Endothelial cell of umbilical vein (primary cell): ENCODE measurements at places on chromosomes 11 and 22.

DNA sequence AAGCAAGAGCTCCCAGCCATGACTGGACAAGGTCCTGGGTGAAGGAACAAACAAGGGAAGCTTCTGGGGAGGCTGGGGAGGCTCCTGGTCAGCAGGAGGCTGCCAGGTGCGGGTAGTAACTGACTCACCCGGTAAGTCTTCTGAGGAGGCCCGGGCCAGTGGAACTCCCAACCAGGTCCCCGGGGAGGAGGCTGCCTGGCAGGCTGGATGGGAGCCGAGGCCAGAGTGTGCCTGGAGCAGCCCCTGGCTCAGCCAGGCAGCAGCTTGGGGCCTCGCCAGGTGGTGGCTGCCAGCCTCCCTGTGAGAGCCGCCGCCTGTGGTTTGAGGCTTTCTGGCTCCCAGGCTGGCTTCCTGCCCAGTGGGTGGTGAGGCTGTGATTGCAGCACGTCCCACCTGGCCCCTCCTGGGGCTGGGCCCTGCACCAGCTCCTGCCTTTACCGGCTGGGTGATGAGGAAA is 46.2 kb downstream of the IGF2 start:
- no peak for DNase-seq

DNA sequence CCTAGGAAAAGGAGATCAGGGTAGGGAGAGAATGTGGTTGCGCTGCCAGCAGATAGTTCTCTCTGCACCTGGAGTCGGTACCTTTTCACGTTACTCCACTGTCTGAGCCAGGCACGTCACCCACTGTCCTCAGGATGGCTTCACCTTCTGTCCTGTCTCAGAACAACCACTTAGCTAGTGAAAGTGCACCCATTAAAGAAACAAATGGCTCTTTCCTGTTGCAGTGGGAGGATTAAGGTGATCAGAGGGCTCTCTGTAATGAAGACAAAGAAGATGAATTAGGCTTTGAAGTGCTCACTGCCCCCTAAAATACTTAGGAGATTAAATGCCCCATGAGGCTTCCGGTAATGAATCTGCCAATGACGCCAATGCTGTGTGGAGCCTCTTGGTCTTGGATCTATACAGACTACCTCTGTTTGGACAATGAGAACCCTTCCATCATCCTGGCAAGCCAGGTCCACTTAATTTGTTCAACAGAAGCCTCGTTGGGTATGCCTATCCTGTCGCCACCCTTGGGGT is 113.7 kb downstream of the INSC start:
- DNase-seq = no peak

DNA sequence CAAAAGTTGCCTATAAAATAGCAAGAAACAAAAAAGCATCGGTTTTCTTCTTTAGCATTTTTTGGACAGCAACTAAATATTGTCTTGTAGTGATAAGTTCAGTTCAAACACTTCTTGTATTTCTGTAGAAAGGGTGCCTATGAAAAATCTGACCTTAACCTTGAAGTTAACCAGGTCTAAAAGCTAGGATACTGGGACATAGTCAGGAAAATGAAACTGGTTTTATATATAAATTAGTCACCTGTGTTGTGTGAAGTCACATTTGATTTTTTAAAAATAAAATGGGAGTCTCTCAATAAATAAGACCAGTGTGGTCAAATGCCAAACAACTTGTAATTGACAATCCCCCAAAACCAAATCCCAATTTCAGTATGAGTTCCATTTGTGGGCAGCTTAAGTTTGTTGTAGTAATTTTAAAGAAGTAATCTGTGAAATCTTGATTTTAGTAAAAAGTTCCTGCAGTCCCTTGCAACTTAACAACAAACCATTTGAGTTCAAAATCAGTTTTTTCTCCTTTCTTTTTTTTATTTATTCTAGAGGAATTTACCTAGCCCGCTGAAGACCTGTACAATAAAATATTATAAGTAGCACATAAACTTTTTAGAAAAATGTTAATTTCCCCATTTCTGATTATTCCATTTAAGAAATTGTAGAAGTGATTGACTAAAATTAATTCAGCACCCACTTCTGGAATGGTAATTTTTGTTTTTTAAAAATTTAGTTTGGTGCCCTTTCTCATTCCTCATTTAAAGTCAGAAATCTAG is 84.5 kb upstream of the PPARA start:
- no peak for DNase-seq

GRCh38 chr11:20617346-20618005 is 18.1 kb downstream of the SLC6A5 start:
- DNase-seq = no peak

- no peak for DNase-seq
Observed at GRCh38 chr11:92728628-92729027, 240.8 kb upstream of the MTNR1B start.

DNA sequence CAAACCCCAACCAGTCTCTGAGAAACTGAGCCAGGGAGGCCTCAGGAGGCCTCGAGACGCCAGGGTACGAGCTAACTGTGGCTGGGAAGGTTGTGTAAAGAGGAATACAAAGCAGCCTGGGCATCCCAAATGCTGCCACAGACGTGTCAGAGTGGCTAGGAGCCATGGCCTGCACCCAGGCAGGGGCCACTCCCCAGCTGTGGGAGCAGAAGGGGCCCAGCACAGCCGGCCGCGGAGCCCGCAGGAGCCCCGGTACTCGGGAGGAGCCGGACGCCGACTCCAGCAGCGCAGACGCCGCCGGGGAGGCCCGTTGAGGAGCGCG is 349.8 kb upstream of the B3GAT1 start:
- DNase-seq = no peak

- DNase-seq = peak; percentile 26
Observed at GRCh38 chr11:25890626-25891260, 441.2 kb upstream of the ANO3 start.

DNA sequence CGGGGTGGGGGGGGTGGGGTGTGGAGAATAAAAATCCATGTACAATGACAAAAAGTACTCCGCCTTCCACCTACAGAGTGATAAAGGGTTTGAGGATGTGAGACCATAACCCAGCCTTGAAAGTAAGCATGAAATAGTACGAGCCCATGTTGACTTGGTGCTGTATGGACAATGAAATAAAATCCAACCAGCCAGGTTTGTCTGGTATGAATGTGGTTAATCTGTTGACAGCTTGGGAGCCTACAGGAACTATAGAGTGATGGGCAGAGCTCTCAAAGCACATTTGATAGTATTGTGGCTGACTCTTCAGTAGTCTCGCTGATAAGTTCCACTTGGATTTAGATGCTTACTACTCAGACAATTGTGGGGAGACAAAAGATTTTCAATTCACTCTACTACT is 48.8 kb upstream of the CD44 start:
- DNase-seq = no peak

- DNase-seq = peak; percentile 70
Observed at GRCh38 chr11:72812967-72813739, 1.1 kb upstream of the ATG16L2 start.

- no peak for DNase-seq
Observed at GRCh38 chr11:6483015-6483414, 1.7 kb downstream of the TIMM10B start.

DNA sequence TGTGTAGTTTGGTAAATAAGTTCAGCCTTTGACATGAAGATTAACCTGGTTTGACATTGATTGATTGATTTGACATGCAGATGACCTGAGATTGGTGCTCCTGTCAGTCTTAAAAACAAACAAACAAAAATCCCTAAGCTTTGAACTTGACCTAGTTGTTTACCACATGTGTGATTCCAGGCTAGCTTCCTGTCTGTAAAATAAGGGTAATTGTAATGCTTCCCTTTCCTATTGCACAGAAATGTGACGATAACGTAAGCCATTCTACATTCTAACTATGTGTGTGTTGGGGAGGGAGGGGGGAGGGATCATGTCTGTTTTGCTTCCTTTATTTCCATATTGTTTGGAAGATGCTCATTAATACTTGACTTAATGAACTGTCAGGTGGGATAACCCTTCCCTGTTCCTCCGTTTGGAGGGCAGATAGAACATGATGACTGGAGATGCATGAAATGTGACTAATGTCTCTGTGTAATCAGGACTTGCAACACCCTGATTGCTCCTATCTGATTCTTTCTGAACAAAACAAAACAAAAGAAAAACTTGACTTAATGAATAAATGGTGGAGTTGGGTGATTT is 106.1 kb upstream of the CLMP start:
- peak; percentile 63 for DNase-seq

DNA sequence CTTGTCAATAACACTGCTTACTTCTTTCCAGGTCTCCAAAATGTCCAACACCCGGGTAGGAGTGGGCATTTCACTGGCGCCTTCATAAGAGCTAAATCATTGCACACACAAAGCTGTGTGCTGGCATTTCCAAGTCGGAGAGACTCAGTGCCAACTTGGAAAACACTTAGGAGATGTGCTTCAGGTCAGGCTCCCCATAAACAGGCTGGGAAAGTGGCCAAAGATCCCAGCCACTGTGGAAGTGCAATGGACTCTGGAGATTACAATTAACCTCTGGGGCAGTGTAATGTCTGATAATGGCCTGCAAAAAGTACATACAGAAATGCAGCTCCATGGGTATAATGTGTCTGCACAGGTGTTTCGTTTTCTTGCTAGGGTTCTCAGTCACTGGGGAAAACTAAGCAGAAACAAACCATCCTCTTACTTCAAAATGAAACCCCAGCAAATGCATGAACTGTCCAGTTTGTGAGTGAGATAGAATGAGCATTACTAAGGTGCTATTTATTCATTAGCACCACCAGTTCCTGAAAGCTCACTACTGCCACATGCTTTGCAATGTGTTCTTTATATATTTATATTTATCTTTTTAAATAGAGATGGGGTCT is 79.0 kb downstream of the ABTB2 start:
- no peak for DNase-seq

DNA sequence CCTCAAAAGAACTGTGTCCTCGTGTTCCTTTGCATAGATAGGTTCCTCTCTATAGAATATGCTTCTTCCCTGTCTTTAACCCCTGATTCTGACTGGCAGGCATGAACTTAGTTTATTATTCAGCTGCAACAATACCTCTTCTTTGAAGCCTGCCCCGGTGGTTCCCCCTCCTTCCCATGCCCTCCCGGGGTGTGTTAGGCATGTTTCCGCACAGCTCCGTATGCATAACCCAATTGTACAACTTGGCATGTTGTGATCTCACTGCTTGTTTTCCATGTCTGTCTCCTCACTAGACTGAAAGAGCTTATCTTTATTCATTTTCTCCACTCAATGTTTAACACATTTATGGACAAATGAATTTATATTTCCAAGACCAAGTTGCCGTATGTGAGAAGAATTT is 72.6 kb downstream of the DEPDC5 start:
- DNase-seq = no peak

DNA sequence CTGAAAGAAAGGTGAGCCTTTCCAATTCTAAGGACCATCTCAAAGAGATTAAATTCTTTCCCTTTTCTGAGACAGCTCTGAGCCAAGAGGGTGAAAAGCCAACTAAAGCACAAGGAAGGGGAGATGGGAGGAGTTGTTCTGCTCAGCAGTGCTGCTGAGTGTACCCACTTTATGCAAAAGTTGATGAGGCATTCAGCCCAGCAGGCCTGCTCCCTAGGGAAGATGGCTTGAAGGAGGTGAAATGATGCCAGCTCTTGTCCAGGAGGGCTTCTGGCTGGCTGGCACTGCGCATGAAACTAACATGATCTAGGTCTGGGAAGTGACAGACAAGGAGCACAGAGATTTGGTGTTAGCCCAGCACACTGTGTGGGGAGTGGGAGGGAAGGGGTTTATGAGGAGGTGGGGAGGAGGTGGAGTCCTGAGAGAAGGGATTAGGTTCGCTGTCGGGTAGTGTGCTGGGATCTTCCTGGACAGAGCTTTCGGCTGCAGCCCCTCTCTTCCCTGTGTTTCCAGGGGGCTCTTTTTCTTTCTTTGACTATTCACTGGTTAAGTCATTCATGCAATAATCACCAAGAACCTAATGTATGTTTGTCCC is 225.5 kb upstream of the NARS2 start:
- no peak for DNase-seq

- no peak for DNase-seq
Observed at GRCh38 chr22:31800065-31800464, 46.2 kb downstream of the DEPDC5 start.

GRCh38 chr11:44858796-44859527 is 91.7 kb downstream of the TP53I11 start:
- DNase-seq = no peak

DNA sequence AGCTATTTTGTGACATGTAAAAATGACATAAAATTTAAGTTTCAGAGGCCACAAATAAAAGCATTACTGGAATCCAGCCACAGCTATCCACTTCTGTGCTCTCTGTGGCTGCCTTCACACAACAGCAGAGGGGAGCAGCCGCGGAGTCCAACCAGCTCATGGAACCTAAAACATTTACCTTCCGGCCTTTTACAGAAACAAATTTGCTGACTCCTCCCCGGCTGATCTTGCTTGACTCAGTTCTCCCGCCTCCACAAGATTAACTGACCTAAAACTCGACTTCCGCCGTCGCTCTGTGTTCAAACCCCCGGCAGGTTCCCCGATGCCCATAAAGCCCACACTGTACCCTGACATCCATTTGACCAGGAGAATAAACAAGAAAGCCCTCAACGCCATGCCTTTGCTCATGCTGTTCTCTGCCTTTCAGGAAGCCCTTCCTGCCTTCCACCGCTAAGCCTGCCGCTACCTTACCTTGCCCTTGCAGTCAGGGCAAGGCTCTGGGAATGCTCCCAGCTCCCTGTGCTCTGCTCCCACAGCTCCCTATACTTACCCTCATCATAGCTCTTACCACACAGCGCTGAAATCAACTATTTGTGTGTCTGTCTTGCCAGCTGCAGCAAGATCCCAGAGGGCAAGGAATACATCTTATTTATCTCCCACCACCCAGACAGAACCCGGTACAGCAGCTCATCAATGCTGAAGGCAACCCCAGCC is 35.4 kb downstream of the MICAL3 start:
- DNase-seq = no peak

DNA sequence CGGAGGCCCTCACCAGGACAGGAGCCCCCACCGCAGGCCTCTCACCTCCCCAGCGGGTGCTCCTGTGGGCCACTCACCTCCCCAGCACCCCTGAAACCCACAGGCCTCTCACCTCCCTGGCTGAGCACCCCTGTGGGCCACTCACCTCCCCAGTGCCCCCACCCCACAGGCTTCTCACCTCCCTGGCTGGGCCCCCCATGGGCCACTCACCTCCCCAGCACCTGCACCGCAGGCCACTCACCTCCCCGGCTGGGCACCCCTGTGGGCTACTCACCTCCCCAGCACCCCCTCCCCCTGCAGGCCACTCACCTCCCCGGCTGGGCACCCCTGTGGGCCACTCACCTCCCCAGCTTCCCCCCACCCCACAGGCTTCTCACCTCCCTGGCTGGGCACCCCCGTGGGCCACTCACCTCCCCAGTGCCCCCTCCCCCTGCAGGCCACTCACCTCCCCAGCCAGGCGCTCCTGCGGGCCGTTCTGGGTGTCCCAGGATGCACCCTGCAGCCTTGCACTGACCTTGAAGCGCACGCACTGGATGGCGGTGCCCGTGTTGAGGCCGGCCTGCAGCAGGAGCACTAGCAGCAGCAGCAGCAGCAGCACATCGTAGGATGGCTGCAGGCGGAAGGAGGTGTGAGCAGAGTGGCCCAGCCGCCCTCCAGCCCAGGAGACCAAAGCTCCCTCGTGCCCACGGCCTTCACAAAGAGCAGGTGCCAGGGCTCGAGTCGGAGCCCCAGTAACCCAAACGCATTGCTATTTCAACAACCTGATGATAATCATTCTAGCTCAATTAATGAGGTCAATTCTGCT is 5.7 kb upstream of the TTLL8 start:
- no peak for DNase-seq
